ENCODE measurements at places on chromosomes 13 and 19.
A peak's percentile ranks its signal among the peaks of the same experiment; 100 is the strongest.

DNA sequence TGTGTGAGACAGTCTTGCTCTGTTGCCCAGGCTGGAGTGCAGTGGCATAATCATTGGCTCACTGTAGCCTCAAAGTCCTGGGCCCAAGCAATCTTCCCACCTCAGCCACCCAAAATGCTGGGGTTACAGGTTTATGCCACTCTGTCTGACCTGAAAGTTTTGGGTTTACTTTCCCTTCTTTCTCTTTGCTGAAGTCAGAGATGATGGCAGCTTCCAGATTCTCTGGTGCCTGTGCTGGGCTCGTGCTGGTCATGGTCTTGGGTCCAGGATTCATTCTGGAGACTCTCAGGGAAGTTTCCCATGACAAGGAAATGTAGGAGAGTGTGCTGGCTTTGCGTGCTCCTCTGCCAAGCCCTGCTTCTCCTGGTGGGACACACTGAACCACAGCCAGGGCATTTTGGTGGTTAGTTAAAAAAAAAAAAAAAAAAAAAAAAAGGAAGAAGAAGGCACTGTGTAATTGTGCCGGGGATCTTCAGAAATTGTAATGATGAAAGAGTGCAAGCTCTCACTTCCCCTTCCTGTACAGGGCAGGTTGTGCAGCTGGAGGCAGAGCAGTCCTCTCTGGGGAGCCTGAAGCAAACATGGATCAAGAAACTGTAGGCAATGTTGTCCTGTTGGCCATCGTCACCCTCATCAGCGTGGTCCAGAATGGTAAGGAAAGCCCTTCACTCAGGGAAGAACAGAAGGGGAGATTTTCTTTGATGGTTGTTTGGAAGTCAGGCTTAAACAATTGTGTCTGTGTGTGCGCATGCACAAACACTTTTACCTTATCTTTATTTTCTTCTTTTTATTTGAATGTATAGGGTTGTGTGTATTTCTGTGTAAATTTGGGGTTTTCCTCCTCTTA, at the start of gene ALOX5AP:
Gene ALOX5AP (plus strand): TSS at position 519 of the 847 bp plus-strand sequence. CDS start 63 bp downstream, at position 582.
- DNase-seq: no peak

- DNase-seq: no peak
These were observed 8.0 kb upstream of the USF2 start for GRCh38 chr19:35260694-35261304.

- DNase-seq: no peak
These were observed 7.0 kb upstream of the EGLN2 start for GRCh38 chr19:40791996-40792395.

- DNase-seq: no peak
These were observed 124.5 kb downstream of the AKAP11 start for GRCh38 chr13:42396501-42396900.

DNA sequence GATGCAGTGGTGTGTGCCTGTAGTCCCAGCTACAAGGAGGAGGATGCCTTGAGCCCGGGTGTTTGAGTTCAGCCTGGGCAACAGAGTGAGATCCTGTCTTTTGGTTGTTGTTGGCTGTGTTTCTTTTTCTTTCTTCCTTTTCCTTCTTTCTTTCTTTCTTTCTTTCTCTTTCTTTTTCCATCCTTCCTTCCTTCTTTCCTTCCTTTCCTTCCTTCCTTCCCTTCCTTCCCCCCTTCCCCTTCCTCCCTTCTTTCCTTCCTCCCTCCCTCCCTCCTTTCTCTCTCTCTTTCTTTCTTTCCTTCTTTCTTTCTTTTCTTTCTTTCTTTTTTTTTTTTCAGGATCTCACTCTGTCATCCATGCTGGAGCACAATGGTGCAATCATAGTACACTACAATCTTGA, 46.5 kb upstream of the SIN3B start:
- no peak for DNase-seq

DNA sequence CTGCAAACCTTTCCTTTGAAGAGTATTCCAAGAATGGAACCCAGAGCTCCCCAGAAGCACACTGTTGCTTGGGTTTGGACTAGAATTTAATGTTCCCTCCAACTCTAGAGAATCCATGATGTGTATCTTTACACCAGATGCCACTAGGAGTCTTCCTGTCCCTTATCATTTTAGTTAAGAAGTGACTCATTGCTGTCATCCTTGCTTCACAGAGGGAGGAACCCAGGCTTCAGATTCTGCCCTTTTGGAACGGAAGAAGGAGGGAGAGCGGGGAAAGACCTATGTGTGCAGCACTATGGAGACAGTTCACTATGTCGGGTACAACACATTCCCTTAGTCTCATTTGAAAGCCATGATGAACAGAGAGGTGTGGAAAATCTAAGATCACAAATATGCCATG, 2.1 kb upstream of the ATP12A start:
- DNase-seq: no peak

DNA sequence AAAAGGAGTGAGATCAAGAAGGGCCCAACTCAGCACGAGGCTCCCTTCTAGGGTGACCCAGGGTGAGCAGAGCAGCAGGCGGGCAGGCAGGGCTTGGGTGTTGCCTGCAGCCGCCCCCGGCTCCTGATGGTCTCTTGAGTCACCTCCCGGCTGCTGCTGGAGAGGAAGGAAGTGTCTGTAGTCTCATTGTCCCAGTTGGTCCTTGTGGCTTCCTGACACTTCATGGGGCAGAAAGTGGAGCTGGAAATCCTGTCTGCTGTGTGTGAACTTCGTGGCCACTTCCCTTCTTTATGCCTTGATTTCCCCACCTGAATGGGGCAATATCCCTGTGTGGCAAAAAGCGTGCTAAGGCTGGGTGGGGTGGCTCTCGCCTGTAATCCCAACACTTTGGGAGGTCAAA, 2.5 kb downstream of the MAP1S start:
- DNase-seq: peak; percentile 13

GRCh38 chr13:99034333-99035085, 56.6 kb upstream of the DOCK9 start:
- DNase-seq: peak; percentile 84

- DNase-seq: no peak
These were observed 172.8 kb downstream of the DNAJC15 start for GRCh38 chr13:43196086-43196621.

DNA sequence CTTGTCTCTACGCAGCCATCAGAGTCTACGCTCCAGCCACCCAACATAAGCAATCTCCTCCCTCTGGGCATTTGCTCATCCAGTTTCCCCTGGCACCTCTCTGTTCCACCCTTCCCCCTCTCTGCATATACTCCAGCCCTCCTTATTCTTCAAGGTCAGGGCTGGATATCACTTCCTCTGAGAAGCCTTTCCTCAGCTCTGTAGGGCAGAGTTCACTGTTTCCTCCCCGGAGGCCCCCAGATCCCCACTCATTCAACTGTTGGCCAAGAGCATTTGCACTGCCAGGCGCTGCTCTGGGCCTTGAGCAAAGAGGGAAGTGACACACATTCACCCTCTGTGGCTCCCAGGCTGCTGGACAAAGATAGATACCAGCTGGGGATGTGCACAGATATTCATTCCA, 3.3 kb downstream of the FCGRT start:
- no peak for DNase-seq

- no peak for DNase-seq
These were observed 6.1 kb upstream of the LILRA5 start for GRCh38 chr19:54319049-54319448.

- no peak for DNase-seq
These were observed 66.8 kb downstream of the ATP7B start for GRCh38 chr13:51944428-51944827.

DNA sequence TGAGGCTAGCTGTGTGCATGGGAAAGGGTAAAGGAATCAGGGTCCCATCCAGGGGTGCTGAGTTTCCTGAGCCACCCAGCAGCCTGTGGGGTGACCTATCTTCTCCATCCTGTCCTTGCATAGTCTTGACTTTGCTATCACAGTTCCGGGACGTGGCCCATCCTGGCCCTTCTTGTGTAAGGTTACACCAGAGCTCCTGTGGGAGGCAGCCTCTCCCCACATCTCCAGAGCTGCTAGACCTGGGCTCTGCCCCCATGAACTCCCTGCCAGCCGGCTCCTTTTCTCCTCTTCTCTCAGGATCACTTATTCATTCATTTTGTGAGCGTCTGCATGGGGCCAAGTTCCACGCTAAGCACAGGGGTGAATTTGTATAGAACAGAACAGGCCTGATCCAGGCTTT, 238.9 kb downstream of the TSHZ3 start:
- no peak for DNase-seq

DNA sequence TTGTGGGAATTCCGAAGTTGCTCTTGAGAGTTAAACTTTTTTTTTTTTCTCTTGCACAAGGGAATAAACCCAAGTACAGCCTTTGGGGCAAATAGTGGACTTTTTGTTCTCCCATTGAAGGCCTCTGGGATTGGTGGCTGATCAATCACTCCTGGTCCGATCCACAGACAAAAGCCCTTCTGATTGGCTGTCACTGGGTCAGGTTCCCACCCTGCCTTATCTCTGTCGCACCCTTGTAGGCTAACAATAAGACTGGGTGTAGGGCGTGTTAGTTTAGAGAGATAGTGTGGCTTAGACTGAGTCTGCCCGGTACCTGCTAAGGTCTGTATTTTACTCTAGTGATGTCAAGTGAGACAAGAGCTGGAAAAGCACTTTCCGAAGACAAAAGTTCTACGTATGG, 380.8 kb downstream of the NDFIP2 start:
- DNase-seq: no peak

DNA sequence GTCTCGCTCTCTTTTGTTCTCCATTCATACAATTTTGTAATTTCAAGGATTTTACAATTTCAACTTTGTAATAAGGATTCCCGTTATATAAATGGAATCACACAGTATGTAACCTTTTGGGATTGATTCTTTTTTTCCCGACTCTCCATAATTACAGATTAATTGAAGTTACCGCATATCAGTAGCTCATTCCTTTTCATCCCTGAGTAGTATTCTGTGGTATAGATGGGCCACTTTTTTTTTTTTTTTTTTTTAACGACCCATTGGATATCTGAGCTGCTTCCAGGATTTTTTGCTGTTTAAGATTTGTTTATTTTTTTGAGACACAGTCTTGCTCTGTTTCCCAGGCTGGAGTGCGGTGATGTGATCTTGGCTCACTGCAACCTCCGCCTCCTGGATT, 27.8 kb downstream of the UHRF1 start:
- no peak for DNase-seq

GRCh38 chr13:95564091-95564490, 11.6 kb downstream of the CLDN10 start:
- no peak for DNase-seq

DNA sequence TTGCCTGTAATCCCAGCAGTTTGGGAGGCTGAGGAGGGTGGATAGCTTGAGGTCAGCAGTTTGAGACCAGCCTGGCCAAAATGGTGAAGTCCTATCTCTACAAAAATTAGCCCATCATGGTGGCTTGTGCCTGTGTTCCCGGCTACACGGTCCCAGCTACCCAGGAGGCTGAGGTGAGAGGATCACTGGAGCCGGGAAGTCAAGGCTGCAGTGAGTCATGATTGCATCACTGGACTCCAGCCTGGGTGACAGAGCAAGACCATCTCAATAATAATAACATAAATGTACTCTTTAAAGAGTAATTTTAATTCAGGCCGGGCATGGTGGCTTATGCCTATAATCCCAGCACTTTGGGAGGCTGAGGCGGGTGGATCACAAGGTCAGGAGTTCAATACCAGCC, 38.7 kb downstream of the SKA3 start:
- no peak for DNase-seq

GRCh38 chr19:7692417-7693088, 9.4 kb downstream of the FCER2 start:
- no peak for DNase-seq

DNA sequence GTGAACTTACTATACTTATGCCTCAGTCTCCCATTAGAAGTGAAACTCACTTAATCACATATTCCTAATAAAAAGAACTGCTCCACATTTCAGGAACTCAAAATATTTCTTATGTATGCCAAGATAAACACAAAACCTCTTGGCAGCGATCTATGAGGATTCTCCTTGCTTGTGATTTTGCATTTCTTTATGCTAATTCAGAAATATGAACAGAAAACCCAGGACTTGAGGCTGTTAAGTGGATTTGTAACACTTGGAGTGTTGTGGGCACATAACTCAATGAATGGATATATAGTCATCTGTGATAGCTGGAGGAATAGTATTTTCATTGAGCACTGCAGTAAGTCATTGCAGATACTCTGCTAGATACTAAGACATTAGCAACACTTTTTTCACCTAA, 5.6 kb upstream of the KATNAL1 start:
- no peak for DNase-seq

GRCh38 chr13:73339086-73339485, 280.3 kb downstream of the KLF5 start:
- no peak for DNase-seq

- DNase-seq: no peak
These were observed 354.3 kb downstream of the KLF12 start for GRCh38 chr13:73779881-73780280.

DNA sequence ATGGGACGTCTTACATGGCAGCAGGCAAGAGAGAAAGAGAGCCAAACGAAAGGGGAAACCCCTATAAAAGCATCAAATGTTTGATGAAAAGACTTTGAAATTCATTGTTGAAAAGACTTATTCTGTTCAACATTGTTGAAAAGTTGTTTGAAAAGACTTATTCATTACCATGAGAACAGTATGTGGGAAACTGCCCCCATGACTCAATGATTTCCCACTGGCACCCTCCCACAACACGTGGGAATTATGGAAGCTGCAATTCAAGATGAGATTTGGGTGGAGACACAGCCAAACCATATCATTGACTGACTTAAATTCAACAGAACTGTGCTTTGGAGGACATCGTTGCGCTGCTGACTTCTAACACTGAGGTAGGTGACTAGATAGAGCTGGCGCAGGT, 48.0 kb upstream of the RCBTB2 start:
- no peak for DNase-seq

GRCh38 chr19:34135054-34135800, 37.1 kb upstream of the LSM14A start:
- no peak for DNase-seq
